ENCODE measurements at places on chromosomes 4 and X.

DNA sequence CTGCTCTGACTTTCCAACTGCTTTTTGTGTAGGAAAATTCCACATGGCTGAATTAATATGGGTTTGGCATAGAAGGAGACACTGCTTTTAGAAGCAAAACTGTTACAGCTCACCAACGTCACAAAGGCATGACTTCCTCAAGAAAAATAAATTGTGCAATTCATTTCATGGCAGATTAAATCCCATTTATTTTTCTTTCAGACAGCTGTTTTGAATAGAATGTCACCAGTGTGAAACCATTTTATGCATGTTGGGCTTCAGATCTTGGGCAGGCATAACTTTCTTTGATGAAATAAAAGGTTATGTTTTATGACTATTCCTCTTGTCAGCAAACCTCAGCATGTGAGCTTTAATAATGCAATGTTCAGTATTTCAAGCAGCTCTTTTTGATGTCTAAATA, 542.8 kb downstream of the GALNTL6 start:
- no peak for DNase-seq

DNA sequence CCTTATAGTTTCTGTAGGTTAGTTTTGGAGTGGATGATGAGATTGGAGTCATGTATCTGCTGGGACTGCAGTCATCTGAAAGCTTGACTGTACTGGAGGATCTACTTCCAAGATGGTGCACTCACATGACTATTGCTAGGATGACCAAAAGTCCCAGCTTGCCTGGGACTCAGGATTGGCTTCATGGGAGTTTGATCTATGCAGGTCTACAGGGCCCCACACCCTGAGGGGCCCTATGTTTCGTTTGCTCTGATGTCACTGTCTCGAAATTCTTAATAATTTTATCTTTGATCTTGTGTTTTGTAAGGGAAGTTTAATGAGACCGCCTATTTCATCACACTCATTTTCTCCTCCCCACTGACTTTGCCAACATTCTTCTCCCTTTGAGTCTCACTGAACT, at the start of gene SMIM9:
Gene SMIM9, minus strand, starts transcription at position 101 of the 400 bp plus-strand sequence. CDS start 3,806 bp downstream, outside the sequence.
- DNase-seq: no peak

DNA sequence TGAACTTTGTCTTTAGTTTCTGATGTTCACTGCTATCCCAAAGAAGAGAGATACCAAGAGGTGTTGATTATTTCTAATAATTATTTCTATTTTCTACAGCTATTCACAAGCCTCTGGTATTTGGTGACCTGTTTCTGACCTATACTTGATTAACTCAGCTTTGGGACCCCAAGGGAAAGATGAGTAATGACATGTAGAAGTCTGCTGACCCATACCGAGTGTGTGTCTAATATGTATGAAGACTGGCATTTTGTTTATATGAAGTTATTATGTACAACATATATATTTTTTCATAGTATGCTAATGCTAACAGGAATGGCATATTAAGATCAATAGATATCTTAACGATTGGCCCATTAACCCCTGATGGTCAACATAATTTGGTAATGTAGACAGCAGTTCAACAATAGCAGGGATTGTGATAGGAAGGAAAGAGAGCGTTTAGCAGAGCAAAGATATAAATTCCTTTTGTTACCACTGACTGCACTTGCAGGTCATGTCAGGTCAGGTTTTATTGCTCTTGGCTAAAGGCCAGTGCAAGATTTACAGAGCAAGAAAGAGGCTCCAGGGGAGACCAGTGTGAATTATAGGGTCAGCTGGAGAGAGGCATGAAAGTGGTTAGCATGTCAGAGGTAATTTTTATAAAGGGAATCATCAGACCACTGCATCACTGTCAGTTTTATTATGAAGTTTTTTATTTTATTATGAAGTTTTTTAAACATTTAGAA, 94.7 kb upstream of the DIPK2B start:
- no peak for DNase-seq

DNA sequence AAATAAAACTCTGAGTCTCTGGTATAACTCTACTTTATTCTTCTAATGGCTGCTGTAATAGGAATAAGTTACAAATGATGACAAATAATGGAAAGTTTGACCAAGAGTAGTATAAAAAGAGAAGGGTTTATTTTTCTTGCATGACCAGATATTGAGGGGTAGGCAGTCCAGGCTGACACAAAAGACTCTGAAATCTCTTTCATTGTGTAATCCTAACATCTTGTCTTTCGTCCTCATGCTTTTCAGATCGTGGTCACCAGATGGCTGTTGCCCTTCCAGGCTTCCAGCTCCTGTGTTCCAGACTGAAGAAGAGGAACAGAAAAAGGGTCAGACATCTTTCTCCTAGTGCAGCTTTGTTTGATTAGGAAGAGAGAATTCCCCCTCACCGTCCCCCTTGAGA, 176.9 kb upstream of the GK2 start:
- no peak for DNase-seq

- DNase-seq: no peak
Measured at GRCh38 chrX:24154490-24155034, 5.0 kb downstream of the ZFX start.

DNA sequence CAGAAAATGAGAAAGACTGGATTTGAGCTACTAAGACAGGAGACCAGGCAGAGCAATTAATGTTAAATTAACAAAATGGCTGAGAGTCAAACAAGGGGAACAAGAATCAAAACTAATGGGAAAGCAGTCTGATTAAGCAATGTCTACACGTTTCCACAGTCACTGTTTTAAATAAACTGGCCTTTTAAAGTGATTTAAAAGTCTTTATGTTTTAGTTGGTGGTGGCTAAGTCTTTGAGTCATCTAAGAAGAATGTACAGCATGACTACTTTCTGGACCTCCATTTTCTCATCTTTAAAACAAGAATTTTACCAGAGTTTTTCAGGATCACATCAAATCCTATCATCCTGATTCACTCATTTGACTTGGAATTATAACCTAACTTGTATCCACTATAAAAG, 233.8 kb downstream of the ENOX2 start:
- no peak for DNase-seq

GRCh38 chr4:7332216-7333023, 102.3 kb downstream of the PSAPL1 start:
- DNase-seq: no peak
